SJCRH30 (cell line): ENCODE measurements at places on chromosomes 6 and 20. TPM values are rescaled to one million over a fixed set of nuclear protein-coding genes. Genes with fewer than 3 reads are reported as not detected.
A peak's percentile ranks its signal among the peaks of the same experiment; 100 is the strongest.

DNA sequence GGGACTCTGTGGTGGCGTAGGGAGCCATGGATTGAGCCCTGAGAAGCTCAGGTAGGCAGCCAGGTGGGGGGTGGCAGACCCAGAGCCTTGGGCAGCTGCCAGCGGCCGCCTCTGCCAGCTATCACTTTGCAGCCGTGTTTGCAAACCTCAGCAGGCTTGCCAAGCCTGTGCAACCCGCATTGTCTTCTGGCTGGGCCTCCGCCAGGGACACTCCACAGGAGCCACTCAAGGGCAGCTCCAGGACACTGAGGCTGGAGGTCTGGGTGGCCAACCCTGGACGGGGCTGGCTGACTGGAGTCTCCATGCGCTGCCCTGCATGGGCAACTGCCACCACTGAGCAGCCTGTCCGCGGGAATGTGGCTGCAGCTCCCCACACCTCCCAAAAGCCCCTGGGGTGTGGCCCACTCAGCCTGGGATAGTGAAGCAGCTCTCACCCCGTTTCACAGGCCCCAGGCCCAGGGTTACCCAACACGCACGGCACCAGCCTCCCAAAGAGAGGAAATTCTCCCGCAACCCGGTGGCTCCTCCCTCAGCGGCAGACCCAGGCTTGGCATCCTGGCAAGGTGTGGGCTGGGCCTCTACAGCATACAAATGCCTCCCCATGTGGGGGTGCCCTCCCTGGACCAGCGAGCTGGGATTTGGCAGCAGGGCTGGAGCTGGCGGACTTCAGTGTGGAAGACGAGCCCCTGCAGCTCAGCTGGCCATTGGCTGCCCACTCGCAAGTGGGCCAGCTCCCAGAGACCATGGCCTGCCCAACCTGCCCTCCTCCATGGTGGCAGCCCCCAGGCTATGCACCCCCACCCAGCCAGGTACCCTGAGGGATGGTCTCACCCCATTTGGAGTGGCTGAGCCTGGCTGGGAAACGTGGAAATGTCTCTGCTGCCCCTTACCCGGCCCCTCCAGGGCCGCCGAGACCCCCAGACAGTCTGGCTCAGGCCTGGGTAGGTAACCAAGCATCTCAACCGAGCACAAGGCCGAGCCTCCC is 2.9 kb downstream of the CHRNA4 start:
- no peak for DNase-seq

DNA sequence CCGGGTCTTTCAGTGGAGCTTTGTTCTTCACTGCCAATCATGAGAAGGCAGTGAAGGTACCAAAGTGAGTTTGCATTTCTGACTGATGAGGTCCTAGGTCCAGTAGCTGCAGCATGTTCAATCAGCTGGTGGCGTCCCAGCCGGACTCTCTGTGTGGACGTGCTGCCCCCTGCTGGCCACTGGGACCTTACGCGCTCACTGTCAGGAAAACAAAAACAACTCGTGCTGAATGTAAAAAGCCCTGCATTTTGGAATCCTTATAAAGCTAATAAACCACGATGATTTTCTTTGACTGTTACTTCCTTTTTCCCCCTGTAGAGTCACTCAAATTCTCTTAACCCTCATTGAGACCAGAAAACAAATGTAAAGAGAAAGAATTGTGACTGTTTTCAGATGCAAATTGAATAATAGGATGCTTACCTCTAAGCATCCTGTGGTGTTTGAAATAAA is 4.9 kb upstream of the CD24 start:
- DNase-seq: peak; percentile 84

- DNase-seq: no peak
Measured at GRCh38 chr6:15627821-15628220, 35.0 kb downstream of the DTNBP1 start.

DNA sequence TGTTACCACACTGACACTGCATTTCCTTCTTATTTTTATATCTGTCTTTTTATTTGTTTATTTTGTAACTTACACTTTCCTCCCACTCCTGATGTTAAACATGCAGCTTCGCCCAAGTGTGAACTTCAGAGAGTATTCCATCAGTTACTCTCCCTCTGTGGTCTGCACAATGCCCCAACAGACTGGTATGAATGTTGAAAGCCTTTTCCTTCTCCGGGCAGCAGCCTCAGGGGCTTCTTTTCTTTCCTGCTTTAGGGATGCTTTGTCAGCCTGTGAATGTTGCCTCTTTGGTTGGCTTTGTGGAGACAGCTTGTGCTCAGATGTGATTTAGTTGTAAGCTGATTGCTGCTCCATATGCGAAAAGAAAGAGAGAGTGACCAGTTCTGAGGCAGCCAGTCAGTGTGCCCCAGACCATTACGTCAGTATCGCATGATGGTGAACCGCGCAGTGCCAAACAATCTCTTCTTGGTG is 44.0 kb downstream of the SMPDL3A start:
- peak; percentile 46 for DNase-seq

DNA sequence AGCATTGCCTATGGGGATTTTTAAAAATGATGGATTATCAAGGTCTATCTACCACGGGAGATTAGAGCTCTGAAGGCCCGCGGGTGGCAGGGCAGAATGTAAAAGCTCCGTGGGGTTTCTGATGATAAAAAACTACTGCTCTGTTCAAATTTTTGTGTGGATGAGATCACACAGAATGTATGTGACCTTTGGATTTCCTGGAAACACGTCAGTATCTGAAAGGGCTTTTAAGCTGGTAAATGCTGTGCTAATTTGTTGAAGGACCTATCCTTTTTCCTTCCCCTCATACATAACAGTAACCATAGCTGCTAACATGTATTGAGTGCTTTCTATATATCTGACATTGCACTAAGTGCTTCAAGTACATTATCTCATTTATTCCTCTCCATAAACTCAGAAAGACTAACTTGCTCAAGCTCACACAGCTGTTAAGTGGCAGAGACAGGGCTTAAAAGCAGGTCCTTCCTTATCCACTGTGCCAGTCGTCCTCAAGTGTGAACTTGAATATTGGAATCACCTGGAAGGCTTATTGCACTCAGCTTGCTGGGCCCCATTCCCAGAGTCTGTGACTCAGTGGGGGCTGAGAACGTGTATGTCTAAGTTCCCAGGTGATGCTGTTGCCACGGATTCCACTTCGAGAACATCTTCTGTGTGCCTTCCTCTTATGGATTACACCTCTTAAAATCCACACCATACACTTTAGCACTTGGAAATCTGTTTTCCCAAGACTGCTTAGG is 1.9 kb upstream of the TMEM242 start:
- no peak for DNase-seq

PKIG gene
- total RNA-seq: 9.6 and 10.1 TPM in 2 replicates
